ENCODE measurements at places on chromosomes 2 and 18. TPM values are rescaled to one million over a fixed set of nuclear protein-coding genes. Genes with fewer than 3 reads are reported as not detected.

DNA sequence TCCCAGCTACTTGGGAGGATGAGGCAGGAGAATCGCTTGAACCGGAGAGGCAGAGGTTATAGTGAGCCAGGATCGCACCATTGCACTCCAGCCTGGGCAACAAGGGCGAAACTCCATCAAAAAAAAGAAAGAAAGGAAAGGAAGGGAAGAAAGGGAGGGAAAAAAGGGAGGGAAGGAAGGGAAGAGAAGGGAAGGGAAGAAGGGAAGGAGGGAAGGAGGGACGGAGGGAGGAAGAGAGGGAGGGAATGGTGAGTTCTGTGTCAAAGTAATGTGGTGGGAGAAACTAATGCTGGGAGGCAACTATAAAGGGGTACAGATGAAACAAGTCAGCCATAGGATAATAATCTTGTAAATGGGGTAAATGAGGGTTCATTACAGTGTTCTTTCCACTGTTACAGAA is 45.7 kb downstream of the MEMO1 start:
- H3K4me1 ChIP-seq: peaks cover 28% of the 10 kb centered on the region
- peaks cover 13% of the 10 kb centered on the region for H3K36me3 ChIP-seq
- H3K4me3 ChIP-seq: no peak overlapping the region
- H3K27me3 ChIP-seq: no peaks in the 10 kb centered on the region

GRCh38 chr2:145851730-145852129 is 1331.8 kb upstream of the ZEB2 start:
- H3K4me3 ChIP-seq: no peak overlapping the region
- H3K36me3 ChIP-seq: no peaks in the 10 kb centered on the region
- no peaks in the 10 kb centered on the region for H3K27me3 ChIP-seq

DNA sequence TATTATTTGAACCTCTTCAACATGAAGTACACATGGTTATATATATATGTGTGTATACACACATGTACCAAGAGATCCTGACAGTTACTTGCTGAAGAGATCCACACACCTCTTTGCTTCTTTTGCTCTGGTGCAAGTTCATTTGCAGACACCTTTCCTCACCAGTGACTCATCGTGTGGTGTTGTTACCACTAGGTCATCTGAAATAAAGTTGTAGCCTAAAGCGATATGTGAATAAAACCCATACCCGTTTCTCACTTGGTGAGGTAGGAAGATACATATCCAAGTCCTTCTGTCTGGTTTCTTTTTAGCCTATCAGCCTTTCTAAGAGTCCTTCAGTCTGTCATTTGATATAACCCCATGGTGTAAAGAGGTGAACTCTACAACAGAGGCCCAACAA is 379.4 kb upstream of the RAB12 start:
- no peak overlapping the region for H3K4me3 ChIP-seq
- no peak overlapping the region for H3K27ac ChIP-seq
- no peaks in the 10 kb centered on the region for H3K36me3 ChIP-seq
- H3K27me3 ChIP-seq: no peaks in the 10 kb centered on the region
- no peak for DNase-seq

- H3K4me1 ChIP-seq: peaks cover 4% of the 10 kb centered on the region
- peaks cover 1% of the 10 kb centered on the region for H3K36me3 ChIP-seq
- no peak overlapping the region for H3K4me3 ChIP-seq
Measured at GRCh38 chr2:84613082-84613481, 96.8 kb downstream of the DNAH6 start.

- DNase-seq: no peak
- H3K4me3 ChIP-seq: no peak overlapping the region
- no peaks in the 10 kb centered on the region for H3K36me3 ChIP-seq
- H3K27ac ChIP-seq: no peak overlapping the region
Measured at GRCh38 chr2:235514627-235515363, 21.0 kb downstream of the AGAP1 start.

DNA sequence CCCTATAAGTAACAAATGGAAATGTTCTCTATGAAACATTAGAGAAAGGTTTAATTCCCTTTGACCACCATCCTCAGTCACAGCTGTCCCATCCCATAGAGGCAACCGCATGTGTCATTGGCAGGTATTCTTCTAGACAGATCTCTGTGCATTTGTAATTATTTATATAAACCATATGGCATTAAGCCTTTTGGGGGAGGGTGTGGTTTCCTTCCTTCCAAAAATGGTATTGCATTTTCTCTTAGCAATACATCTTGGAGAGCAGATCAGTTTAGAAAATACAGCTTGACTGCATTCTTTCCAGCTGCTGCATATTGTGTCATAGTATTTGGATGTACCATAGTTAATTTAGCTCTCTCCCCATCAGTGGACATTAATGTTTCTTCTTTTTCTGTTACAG is 57.7 kb downstream of the LCLAT1 start:
- no peak overlapping the region for H3K4me3 ChIP-seq
- no peak overlapping the region for H3K27ac ChIP-seq
- H3K36me3 ChIP-seq: peaks cover 30% of the 10 kb centered on the region
- H3K27me3 ChIP-seq: no peaks in the 10 kb centered on the region

ZAP70 gene
- 286 TPM for total RNA-seq

All from activated CD8-positive, alpha-beta memory T cell treated with anti-CD3 and anti-CD28 coated beads, Interleukin-2, amount 10 ng/mL, durations not matched to agents 7 days and 5 days (primary cell).